ENCODE measurements at places on chromosomes 5 and 9.

- no peak for DNase-seq
Observed at GRCh38 chr5:151868451-151868850, 56.2 kb downstream of the GLRA1 start.

GRCh38 chr9:92795598-92796336 lies 31.1 kb upstream of the BICD2 start:
- no peak for DNase-seq

DNA sequence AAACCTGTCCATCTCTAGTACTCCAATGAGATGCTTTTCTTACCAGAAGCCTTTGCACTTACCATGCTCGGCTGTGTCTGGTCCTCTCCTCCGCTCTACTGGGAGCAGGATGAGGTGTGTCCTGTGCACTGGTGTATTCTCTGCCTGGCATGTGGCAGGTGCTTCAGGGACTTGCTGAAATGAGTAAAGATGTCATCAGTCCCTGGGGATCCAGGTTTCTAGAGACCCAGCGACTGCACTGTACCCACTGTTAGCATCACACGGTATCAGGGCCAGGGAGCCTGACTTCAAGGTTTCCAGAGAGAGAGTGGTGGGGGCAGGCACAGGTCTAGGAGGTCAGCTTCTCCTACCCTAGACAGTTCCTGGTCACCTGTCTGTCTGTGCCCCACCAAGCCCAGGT lies 10.5 kb downstream of the PTTG1 start:
- DNase-seq: no peak

- no peak for DNase-seq
Observed at GRCh38 chr5:60779466-60779865, 64.6 kb downstream of the ELOVL7 start.

- no peak for DNase-seq
Observed at GRCh38 chr9:90891308-90892040, 89.9 kb downstream of the SYK start.

- DNase-seq: no peak
Observed at GRCh38 chr9:36158122-36158521, 11.1 kb upstream of the CCIN start.

GRCh38 chr5:111278858-111279504 lies 54.8 kb downstream of the CAMK4 start:
- DNase-seq: peak; percentile 93

DNA sequence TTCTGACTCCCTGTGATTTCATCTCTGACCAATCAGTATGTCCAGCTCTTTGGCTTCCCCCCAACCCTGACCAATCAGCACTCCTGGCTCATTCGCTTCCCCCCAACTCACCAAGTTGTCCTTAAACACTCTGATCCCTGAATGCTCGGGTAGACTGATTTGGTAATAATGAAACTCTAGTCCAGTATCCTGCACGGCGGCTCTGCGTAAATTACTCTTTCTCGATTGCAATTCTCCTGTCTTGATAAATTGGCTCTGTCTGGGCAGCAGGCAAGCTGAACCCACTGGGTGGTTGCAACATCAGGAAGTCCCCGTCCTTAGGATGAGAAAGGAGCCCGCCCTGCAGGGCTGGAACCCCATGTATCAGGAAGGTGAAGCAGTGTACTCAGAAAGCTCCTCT lies 10.4 kb downstream of the FCN2 start:
- DNase-seq: no peak

GRCh38 chr9:33436445-33436844 lies 10.9 kb downstream of the AQP3 start:
- no peak for DNase-seq

- no peak for DNase-seq
Observed at GRCh38 chr9:92720209-92720765, 44.3 kb downstream of the BICD2 start.

- no peak for DNase-seq
Observed at GRCh38 chr5:90161414-90161813, 248.1 kb downstream of the CETN3 start.

DNA sequence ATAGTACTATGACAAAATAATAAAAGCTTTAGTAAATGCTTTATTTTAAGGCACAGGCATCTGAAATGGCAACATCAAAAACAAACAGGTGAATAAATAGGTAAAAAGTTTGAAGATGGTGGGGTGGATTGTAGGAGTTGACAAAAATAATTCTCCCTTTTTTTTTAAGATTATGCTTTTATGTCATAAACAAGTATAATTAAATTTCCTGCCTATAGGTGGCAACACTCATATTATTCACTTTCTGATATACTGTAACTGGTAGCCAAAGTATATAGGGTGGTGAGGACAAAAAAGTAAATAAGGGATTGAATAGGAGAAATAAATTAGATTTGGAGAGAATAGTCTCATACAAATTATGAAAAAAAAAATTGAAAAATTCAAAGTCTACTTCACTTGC lies 120.0 kb upstream of the ACOT12 start:
- DNase-seq: no peak

DNA sequence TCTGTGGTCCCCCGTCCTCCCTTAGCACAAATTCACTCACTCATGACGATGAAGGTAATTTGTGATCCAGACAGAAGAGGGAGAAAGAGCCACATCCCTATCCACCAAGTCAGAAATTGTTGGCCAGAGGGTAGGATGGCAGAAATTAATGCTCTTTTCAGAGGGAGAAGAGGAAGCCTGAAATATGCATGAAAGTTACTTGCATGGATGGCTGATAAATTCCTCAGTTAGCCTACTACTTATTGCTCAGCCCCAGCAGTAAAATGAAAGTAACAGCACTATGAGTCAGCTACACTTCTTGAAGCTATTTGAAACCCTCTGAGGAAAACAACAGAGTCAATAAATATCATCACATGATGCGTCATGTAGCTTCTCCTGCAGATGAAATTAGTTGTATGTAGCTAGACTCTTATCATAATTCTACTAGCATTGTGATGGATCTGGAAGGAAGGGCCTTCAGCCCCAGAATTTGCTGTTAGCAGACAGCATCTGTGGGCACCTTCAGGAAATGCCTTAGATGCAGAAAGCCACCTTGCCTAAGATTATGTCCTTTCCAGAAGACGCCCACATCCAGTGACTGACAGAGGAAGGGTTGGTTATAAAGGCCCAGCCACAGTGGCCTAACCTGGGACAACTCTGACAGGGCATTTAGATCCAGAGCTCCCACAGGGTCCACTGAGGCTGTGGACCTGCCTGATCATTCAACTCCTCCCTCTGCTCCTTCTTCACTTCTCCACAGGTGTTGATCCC lies 81.2 kb upstream of the CCDC112 start:
- no peak for DNase-seq

DNA sequence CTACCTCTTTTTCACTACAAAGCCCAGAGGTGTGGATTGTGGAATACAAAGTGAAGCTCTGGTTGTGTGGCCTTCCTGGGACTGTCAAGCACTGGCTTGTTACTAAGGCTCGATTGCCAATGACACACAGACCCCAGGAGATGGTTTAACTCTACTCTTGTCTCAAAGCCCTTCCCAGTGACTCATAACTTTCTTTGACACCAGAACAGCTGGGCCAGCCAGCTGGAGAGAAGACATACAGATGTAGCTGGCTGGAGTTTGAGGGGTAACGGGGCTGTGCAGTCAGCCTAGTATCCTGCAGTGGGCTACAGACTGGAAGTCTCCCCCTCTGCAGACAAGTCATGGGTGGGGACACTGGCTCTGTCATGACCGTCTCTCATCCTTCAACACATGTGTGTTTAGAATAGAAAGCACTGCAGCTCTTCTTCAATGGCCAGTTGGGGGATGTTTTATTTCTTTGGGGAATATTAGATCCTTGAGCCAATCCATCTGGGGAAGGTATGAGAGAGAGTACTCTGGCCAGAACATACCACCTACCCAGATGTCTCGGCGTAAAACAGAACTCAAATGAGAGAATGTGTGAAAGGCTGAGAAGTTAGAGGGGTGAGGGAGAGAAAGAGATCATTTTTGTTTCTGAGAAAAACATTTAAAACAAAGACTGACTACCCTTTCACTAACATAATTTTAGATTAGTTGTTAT lies 53.3 kb downstream of the SEMA6A start:
- DNase-seq: no peak

DNA sequence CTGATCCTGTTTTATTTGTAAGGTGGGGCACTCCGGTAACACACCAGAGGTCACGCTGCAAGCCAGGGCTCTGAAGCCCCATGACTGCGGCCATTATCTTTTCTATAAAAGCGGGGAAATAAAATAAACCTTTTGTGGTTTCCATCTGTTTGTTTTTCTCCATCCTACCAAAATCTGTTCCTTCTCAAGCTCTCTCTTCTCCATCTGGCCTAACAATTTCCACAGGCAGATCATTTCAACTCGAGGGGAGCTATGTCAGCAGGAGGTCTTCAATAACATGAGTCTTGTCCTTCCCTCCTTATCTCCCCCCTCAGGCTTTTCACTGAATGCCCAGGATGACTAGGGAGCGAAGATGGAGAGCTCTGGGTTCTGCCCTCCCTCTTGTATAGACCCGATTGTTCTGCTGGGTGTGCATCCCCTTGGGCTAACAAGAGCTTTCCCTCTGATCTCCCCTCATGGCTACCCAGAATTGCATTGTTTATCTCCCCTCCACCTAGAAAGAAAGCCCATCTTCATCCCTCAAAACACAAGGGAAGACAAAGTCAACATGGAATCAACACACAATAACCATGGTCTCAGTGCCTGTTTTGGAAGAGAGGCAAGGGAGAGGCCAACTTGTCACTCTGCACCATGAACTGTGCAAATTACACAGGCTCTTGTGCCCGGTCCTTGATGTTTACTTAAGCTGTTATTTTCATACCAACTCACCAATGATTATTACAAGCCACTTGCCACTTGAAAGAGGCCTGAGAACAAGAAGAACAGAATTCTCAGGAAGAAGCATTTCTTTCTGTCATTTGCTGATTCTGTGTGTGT lies 187.8 kb downstream of the FANCC start:
- no peak for DNase-seq

GRCh38 chr5:139645430-139645871 lies 2.7 kb upstream of the CXXC5 start:
- no peak for DNase-seq

DNA sequence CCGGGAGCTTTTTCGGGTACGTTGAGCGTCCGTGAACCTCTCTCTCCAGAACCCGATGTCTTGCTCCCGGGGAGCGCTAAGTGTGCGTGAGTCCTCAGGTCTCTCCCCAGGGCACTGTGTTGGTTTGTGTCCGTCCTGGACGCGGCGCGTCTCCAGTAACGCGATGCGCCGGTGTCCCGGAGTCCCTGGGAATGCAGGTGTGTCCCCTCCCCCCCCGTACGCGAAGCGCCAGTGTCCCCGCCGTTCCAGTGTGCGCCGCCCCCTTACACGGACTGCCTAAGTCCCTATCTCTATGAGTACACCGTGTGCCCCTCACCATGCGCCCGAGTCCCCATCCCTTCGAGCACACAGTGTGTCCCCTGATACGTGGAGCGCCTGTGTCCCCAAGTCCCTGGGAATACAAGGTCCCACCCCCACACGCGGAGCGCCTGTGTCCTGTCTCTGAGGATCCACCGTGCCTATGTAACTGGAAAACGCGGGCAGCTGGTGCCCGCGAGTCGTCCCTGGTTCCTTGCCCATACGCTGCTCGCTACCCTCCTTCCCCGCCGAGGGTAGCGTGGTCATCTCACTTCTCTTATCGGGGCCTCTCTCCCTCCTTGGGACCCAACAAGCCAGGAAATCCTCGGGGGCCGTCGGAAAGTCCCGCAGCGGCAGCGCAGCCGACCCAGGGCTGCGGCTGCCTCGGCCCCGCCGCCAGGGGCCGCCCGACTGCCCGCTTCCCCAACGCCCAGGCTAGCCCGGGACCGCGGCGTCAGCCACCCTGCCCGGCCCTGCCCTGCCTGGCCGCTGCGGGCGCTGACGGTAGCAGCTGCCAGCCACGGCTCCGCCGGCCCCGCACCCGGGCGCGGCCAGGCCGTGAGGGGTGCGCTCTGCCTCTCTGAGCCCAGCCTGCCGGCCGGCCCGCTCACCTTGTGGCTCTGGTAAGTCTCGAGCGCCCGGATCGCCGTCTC lies 709 bp downstream of the ELL2 start:
- peak; percentile 60 for DNase-seq

DNA sequence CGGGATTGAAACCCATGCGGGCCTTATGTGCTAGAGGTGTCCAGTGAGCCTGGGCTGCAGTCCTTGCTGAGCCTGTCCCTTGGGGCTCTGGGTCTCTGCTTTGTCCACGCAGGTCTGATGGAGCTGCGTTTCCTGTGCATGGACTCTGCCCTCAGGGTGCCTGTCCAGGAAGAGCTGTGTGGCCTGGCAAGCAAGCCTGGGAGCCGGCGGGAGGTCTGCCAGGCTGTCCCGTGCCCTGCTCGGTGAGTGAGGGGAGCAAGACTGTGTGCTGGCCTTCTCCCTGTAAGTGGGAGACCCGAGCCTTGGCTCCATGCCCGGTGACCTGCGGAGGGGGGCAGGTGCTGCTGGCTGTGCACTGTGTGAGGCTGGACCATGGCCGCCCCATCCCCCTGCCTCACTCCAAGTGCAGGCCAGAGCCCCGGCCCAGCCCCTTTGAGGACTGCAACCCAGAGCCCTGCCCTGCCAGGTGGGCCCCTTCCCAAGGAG lies 11.2 kb upstream of the CACFD1 start:
- DNase-seq: no peak

GRCh38 chr5:132296412-132297016 lies 2.3 kb downstream of the SLC22A4 start:
- DNase-seq: no peak

DNA sequence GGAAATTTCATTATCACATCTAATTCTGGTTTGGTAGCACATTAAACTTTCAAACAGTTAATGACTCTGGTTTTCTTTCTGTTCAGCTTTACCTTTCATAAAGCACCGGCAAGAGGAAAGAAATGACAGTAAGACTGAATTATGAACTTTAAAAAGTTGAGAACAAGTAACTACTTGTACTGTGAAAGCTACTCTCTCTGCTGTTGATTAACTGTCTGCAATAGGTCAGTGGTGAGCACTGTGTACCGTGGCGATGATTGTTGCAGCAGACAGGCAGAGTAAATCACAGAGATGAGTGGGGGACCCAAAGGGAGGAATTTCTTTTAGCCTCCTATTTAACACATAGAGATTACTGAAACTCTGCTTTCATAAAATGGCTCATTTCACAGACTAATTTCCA lies 74.0 kb upstream of the MEF2C start:
- DNase-seq: no peak

DNA sequence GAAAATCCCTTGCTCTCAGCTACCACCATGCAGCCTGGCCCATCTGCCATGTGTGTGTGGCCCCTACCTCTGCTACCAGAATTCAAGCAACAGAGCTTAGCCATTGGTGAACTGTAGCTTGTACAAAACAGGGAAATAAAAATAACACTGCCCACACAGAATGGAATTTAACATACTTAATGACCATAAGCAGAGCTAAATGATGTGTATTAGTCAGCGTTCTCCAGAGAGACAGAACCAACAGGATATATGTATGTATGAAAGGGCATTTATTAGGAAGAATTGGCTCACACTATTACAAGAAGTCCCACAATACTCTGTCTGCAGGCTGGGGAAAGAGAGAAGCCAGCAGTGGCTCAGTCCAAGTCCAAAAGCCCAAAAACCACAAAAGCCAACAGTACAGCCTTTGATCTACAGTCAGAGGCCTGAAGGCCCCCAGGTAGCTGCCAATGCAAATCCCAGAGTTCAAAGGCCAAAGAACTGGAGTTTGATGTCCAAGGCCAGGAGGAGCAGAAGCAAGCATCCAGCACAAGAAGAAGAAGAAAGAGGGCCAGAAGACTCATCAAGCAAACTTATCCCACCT lies 318.8 kb downstream of the DNAH5 start:
- no peak for DNase-seq

All from CD4-positive, alpha-beta T cell (primary cell).